ENCODE measurements at places on chromosomes 1 and 21. TPM values are rescaled to one million over a fixed set of nuclear protein-coding genes. Genes with fewer than 3 reads are reported as not detected.

- DNase-seq = no peak
Measured at GRCh38 chr1:62109124-62109523, 85.5 kb upstream of the L1TD1 start.

DNA sequence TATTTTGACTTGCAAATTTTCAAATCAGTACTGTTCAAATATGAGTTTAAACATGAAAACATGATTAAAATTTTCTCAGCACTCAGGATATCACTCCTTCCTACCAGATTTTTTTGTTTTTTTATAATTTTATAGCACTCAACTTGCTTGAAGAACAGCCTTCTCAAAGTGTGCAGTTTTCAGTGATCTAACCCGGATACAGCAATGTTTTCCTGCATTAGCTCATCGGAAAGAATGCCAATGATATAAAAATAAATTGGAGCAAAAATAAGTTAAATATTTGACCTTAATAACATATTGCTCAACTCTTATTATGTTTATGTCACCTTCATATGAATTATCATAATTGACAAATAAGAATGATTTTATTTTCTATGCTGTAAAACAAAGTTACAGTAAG lies 766.8 kb downstream of the USP25 start:
- no peak for DNase-seq

Gene PCNT
- total RNA-seq = 31.7 TPM

Gene KAZN
- 0.11 TPM for total RNA-seq

Gene BARHL2
- total RNA-seq = not detected

Gene MIXL1
- 20.8 TPM for total RNA-seq

Gene KRTAP19-2
- not detected for total RNA-seq

DNA sequence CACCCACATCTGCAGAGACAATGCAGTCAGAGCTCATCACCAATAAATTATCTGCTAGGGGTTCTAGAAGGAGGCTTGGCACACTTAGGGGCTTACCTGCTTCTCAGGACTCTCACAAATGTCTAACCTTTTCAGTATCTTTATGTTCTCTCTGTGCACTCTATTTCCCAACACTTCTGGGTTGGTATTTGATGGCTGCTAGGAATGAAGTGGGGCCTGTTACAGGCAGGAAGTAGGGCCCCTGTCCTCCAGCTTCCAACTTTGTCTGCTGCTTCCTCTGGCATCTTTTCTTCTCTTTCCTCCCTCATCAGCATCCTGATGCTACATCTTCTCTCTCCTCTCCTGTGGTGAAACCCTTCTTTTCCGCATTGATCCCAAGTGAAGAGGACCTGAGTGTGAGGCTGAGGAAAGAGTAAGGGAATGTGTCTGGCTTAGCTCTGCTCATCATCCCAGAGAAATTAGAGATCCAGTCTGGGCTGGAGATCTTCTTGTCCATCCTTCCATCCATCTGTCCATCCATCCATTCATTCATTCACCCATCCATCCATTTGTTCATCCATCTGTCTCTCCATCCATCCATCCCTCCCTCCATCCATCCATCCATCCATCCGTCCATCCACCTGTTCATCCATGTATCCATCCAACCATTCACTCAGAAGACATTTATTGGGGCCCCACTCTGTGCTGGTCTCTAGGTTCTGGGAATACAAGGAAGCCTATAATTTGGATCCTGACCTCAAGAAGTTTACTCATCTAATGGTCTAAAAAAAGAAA lies 2.9 kb upstream of the CSRP1 start:
- no peak for DNase-seq

GRCh38 chr1:19340387-19340937 lies 28.3 kb downstream of the SLC66A1 start:
- no peak for DNase-seq

Gene RGS13
- total RNA-seq = 176 TPM

DNA sequence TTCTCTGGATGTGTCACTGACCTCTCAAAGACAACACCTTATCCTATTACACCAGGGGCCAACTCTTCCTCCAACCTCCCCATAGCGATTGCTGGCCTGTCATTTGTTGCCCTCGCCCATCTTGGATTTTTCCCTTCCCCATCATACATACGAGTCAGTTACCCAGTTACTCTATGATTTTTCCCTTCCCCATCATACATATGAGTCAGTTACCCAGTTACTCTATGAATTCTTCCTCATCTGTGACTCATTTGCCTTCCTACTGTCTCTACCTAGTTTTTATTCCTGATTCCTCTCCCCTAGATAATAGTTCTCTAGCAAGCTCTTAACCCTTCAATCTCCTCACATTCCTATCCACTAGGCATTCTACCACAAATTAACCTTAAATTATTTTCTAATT lies 178.8 kb downstream of the NR5A2 start:
- DNase-seq = no peak

DNA sequence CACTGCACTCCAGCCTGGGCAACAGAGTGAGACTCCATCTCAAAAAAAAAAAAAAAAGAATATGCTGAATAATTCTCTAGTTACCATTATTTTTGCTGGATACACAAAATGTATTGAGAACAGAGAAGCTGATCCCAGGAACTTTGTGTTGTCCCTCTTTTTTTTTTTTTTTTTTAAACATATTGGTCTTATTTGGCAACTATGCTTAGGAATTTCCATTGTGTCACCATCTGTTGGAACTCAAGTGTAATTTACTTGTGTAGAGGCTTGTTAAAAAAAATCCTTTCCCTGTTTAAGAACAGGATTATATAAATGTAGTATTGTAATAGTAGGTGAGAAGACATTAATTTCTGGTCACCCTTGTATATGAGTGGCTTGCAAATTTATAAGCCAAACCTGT lies 28.6 kb downstream of the CAMSAP2 start:
- DNase-seq = no peak

DNA sequence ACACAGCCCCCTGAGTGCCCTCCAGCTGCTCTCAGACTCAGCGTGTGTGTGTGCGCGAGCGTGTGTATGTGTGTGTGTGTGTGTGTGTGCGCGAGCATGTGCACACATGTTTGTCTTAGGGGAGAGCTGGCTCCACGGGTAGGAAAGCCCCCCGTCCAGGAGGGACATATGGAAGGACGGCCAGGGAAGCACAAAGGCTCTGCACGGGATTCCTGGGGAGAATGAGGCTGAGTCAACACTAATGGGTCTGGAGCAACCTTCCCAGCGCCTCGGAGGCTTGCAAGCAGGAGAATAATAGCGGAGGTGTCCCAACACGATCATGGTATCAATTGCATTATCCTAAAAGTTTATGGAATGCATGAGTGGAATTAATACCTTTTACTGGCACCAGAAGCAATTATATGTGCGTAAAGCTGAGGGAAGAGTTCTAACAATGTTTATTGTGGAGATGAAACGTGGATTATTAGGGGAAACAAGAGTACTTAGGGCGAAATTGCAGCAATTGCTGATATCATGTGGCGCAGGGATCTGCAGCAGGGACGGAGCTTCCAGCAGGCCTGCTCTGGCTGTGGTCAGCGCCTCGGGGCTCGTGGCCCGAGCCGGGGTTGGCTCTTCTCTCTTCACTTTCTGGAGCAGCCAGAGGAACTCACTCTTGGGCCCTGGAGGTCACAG lies 40.3 kb upstream of the CCDC27 start:
- DNase-seq = no peak

- no peak for DNase-seq
Measured at GRCh38 chr21:41227357-41228005, 59.5 kb downstream of the BACE2 start.

DNA sequence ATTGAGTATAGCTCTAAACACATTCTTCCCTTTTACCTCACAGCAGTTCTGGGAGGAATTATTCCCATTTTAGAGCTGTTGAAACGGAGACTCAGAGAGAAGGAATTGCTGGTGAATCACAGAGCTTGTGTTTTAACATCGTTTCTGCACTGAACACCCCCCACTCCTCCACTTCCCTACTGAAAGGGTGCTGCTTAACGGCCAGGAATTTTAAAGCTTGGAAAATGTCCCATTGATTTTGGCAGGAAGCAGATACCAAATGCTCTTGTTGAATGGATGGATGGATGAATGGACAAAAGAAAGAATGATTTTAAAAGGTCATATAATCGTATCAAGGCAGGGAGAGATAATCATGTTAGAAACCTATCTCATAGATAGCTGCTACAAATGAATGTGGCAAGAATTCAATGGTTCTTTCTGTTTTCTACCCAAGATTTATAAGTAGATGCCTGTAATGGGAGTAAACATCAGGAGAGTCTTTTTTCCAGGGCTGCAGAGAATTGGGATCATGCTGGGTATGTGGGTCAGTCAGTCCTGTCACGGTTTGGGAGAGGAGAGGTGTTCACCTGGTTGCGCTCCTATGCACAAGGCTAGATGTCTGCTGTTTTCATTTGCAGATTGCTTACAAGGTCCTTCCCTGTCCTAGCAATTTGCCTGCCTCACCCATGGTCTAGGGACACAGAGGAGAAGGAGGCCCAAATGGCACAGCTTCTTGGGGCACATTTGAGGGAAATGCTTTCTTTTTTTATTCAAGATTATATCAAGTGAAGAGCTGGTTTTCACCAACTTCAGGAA lies 19.0 kb downstream of the FAM163A start:
- no peak for DNase-seq

Gene CFHR5
- total RNA-seq = not detected

Gene SERPINC1
- 0.26 TPM for total RNA-seq

DNA sequence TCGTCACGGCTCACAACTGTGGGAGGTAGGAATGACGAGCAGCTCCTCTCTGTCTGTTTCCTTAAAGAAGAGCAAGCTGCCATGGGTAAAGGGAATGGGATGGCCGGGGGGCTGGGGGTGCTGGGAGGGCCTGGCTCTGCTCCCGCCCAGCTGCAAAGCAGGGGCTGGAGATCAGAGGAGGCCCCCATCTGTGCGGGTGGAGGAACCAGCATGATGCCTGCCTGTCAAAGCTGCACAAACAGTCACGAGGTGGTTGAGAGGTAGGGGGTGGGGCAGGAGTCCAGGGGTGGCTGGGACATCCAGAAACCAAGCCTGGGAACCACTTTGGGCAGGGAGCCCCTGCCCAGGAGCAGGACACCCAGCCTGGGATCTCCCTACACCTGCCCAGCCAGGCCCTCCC lies 12.6 kb downstream of the SLC41A1 start:
- no peak for DNase-seq

DNA sequence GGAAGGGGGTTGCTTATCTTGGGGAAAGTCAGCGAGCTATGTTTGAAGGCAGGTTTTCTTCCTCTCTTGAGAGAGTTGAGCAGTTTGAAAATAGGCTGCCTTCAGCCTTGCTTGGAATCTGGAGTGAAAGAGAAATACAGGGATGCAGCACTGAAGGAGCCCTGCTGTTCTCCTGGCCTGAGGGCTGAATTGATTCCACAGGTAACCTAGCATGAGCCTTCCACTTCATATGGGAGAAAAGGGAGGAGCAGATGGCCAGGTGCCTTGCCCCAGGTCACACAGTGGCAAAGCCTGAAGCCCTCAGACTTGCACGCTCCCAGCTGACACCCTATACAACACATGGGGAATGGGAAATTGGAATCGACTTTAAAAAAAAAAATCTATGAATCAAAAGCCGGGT lies 88.0 kb upstream of the WLS start:
- no peak for DNase-seq

Gene NPHS2
- not detected for total RNA-seq

GRCh38 chr1:7373251-7373650 lies 397.8 kb upstream of the VAMP3 start:
- no peak for DNase-seq

- DNase-seq = no peak
Measured at GRCh38 chr1:115194506-115194905, 105.2 kb upstream of the TSPAN2 start.

GRCh38 chr1:33573661-33574060 lies 101.2 kb downstream of the ZSCAN20 start:
- DNase-seq = no peak

DNA sequence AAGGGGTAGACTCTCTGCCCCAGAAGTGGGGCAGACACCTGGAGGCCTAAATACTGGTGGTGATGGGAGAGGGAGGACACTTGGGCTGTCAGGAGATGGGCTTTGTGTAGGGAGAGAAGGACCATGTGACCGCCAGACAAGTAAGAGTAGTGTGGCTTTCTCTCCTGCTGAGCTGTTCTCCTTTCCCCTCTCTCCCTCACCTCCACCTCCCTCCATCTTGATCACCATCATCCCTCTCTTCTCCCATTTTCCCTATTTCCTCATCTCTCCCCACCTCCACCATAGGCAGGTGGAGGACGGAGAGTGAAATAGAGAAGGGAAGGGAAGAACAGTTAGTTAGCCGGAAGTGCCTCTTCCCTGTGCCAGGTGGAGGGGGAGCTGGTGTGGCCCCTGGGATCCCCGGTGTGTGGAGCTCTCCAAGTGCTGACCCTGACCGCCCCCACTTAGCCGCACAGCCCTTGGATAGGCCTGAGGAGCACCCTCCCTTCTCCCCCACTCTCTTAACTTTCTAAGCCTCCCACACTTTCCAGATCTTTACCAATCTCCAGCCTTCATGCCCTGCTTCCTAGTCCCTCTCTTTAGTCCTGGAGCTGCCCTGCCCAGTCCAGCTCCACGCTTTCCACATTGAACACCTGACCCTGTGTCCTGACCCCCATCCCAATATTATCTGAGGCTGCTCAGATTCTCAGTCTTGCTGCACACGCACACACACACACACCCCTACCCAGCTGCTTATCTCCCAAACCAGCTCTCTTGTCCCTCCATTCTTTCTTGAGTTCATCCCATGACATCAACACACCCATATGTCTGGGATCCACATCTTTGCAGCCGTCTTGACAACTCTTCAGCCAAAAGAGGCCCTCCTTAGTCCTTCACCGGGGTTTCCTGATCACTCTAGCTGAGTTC lies 1.5 kb downstream of the CELF3 start:
- no peak for DNase-seq

Gene SERTAD4
- not detected for total RNA-seq

DNA sequence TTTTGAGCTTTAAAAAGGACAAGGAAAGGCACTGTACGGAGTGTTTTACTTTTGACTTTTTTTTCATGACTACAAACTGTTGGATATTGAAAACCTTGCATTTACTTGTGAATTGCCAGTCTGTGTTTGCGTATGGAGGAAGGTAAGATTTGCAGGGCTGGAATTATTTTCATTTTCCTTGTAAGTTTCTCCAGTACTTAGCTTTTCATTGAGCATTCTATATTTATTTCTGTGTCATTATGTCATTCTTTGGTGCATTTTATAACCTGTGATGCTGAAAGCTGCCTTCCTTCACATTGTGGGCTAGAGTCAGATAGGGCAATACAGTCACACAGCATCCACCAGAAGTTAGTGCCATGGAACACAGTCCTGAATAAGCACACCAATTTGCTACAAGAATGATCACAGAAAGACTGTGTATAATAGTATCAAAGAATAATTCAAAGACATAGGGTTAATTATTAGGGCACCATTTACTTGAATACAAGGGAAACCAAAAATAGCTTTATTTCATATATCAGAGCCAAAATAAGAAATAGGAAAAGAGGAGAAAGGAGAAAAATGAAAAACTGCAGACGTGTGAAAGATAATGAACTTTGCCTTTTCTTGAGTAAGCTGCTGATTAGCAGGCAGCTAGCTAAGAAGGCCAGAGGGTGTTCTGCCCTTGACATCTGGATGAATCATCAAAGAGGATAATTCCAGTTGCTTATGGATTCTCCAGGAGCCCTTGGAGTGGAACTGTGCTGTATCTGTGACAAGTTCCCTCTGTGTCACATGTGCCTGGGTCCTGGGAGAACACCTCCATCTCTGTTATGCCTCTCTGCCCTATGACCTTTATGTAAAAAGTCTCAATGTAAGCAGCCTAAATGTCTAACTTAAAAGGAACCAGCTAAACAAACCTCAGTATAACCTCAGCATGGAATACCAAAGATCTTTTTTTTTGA lies 8.0 kb upstream of the FAM20B start:
- no peak for DNase-seq

Gene RHBDL2
- total RNA-seq = not detected

GRCh38 chr1:199204231-199204630 lies 565.4 kb downstream of the PTPRC start:
- DNase-seq = no peak

GRCh38 chr1:231683439-231684165 lies 57.0 kb downstream of the DISC1 start:
- DNase-seq = no peak
